ENCODE measurements at places on chromosomes 3 and 15.

DNA sequence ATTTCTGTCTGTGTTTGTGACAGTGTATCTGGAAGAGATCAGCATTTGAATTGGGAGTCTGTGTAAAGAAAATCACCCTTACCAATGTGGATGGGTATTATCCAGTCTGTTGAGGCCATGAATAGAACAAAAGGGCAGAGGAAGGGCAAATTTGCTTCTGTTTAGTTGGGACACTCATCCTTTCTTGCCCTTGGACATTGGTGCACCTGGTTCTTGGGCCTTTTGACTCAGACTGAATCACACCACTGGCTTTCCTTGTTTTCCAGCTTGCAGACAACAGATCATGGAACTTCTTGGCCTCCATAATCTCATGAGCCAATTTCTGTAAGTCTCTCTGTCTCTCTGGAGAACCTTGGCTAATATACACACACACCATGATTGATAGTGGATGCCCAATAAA, 164.4 kb upstream of the SGO1 start:
- no peak overlapping the region for H3K27ac ChIP-seq
- H3K4me3 ChIP-seq: no peak overlapping the region
- no peaks in the 10 kb centered on the region for H3K4me1 ChIP-seq

DNA sequence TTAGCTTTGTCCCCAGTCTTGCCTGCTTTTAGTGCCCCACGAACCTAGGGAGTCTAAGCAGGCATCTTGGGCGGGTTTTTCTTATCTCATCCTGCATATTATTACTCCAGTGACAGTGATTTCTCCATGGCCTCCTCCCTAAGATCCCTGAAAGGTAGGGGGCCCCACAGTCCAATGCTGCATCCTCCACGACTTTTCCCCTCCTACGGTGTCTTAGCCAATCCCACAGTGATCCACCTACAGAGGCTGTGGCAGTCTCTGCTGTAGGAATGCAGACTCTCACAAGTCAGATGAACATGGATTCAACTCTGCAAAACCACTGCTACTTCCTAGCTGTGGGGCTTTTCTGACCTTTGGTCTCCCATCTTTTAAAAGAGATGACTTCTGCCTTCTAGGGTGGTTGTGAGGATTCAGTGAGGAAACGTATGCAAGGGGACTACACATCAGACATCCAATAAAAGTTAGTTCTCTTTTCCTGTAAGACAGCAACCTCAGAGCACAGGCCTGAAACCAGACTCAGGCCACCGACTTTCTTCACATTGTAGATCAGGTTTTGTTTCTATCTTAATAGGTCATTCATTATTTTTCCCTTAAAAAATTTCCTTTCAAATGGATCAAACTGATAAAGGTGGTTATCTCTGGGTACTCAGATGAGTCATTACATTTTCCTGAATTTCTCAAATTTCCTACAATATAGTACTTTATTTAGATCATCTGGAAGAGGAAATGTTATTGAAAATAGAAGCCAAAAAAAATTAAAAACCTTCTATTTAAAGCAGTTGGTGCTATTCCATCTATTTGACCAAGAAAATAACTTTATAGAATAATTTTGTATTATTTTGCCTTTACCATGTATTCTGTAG, 23.2 kb downstream of the ILDR1 start:
- no peaks in the 10 kb centered on the region for H3K4me1 ChIP-seq
- DNase-seq: no peak
- H3K27me3 ChIP-seq: no peaks in the 10 kb centered on the region
- no peaks in the 10 kb centered on the region for H3K36me3 ChIP-seq
- H3K27ac ChIP-seq: no peak overlapping the region

DNA sequence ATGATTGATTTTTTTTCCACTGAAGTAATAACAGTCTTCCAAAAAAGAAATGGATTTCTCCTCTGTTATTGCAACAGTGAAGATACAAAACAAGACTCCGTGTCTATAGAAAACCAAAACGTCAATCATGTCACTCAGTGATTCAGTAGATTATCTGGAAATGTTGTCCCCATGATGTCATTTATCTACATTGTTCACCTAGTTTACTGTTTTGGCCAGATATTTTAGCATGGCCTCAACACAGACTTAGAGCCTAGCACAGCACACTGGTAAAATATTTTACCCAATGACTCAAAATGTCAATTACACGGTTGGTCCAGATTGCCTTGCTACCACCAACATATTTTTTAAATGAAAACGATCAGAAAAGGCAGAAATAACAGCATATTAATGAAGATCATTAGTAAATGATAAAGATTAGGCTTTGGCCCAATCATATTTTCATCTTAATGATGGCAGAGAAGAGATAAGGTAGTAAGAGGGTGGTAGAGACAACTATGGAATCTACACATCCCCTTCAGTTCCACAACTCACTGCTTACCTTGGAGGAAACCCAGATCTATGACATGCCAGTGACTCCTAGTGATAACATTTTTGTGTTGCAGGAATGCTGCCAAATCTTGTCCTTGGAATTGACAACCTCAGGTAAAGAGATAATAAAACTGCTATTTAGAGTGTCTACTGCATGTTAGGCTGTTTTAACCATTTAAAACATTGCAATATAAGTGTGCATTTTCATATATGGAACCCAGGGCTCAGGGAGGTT, 347.7 kb upstream of the ARPP21 start:
- H3K27me3 ChIP-seq: no peaks in the 10 kb centered on the region
- DNase-seq: no peak
- no peak overlapping the region for H3K27ac ChIP-seq
- H3K4me1 ChIP-seq: no peaks in the 10 kb centered on the region

- no peaks in the 10 kb centered on the region for H3K36me3 ChIP-seq
- H3K4me1 ChIP-seq: peaks cover 11% of the 10 kb centered on the region
- H3K27me3 ChIP-seq: no peaks in the 10 kb centered on the region
Measured at GRCh38 chr3:52704611-52705437, 767 bp downstream of the GLT8D1 start.

GRCh38 chr3:101170062-101170771, 150.2 kb downstream of the IMPG2 start:
- no peak for DNase-seq
- no peak overlapping the region for H3K27ac ChIP-seq
- no peaks in the 10 kb centered on the region for H3K36me3 ChIP-seq
- no peaks in the 10 kb centered on the region for H3K27me3 ChIP-seq

GRCh38 chr3:153397794-153398193, 235.8 kb downstream of the RAP2B start:
- no peak overlapping the region for H3K4me3 ChIP-seq
- no peak overlapping the region for H3K27ac ChIP-seq
- no peaks in the 10 kb centered on the region for H3K27me3 ChIP-seq
- no peak for DNase-seq
- no peaks in the 10 kb centered on the region for H3K4me1 ChIP-seq

GRCh38 chr3:56914646-56915045, 112.9 kb upstream of the ARHGEF3 start:
- no peaks in the 10 kb centered on the region for H3K4me1 ChIP-seq
- H3K27me3 ChIP-seq: no peaks in the 10 kb centered on the region
- no peak overlapping the region for H3K4me3 ChIP-seq
- no peak overlapping the region for H3K27ac ChIP-seq
- no peak for DNase-seq

- no peak overlapping the region for H3K4me3 ChIP-seq
- DNase-seq: no peak
- no peak overlapping the region for H3K27ac ChIP-seq
- peaks cover 6% of the 10 kb centered on the region for H3K36me3 ChIP-seq
- no peaks in the 10 kb centered on the region for H3K27me3 ChIP-seq
Measured at GRCh38 chr3:125281381-125281780, 68.8 kb upstream of the SLC12A8 start.

GRCh38 chr3:50792568-50792967, 117.8 kb downstream of the DOCK3 start:
- no peak overlapping the region for H3K27ac ChIP-seq
- H3K27me3 ChIP-seq: no peaks in the 10 kb centered on the region
- no peak for DNase-seq
- H3K4me1 ChIP-seq: no peaks in the 10 kb centered on the region

- no peak for DNase-seq
- H3K36me3 ChIP-seq: no peaks in the 10 kb centered on the region
- H3K4me1 ChIP-seq: no peaks in the 10 kb centered on the region
- no peak overlapping the region for H3K27ac ChIP-seq
- H3K4me3 ChIP-seq: no peak overlapping the region
Measured at GRCh38 chr15:66917904-66918448, 147.4 kb upstream of the SMAD3 start.

DNA sequence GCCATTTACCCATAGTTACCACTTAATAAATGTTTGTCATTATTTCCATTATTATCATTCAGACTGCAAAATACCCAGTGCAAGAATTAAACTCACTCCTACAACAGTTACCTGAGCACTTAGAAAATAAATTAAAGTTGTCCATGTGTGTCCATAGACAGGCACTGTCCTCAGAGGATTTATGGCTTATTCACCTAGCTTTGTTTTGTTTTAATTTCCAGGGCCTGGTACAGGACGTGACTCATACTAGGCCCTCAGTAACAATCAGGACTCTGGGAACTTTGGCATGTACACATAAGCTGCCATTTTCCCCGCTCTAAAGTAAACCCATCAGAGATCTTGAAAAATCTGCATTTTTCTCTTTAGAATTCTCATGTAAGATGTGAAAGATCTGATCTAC, 458.5 kb upstream of the ARRDC4 start:
- no peak for DNase-seq
- no peak overlapping the region for H3K27ac ChIP-seq
- H3K4me1 ChIP-seq: no peaks in the 10 kb centered on the region
- no peaks in the 10 kb centered on the region for H3K27me3 ChIP-seq

GRCh38 chr3:45008117-45008516, 18.0 kb upstream of the CLEC3B start:
- no peak for DNase-seq
- H3K4me1 ChIP-seq: no peaks in the 10 kb centered on the region
- no peak overlapping the region for H3K4me3 ChIP-seq
- no peak overlapping the region for H3K27ac ChIP-seq

DNA sequence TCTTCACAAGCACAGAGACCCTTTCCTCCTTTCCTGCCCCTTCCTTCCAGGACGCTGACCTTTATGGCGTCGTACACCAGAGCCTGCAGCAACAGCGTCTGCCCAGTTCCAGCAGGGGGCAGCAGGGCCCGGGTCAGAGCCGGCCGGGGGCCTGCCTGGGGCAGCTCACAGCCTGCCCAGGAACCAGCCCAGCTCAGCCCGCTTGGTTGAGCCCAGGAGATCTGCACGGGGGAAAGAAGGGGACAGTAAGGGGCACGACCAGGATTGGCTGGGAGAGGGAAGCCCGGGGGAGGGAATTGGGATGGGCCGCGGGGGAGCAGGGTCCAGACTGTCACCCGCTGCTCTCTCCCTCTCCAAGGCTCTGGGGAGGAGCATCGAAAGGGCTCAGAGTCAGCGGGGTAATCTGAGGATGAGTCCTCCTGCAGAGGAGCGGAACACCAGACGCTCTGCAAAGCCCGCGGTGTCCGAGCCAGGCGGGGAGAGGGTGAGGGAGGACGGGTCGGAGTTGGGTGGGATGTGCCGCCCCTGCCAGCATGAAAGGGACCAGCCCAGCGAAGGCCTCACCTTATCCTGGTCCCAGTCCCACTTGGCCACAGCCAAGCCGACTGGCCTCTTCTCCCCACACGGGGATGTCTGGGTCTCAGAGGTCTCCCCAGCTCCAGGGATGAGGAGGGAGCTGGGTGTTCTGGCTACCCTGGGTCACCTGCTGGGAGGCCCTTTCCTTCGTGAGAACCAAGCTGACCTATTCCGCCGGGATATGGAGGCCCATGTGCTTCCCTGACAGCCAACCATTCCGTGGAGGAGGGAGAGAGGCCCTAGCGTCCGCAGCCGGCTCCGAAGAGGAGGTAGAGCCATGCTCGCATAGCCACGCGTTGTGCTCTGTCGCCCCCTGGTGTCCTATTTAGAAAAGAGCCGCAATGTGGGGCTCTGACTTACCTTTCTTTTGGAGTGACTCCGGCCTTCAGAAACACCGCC, 7.4 kb upstream of the IGDCC3 start:
- H3K27ac ChIP-seq: no peak overlapping the region
- no peaks in the 10 kb centered on the region for H3K27me3 ChIP-seq
- no peaks in the 10 kb centered on the region for H3K36me3 ChIP-seq
- no peaks in the 10 kb centered on the region for H3K4me1 ChIP-seq
- DNase-seq: peak; percentile 88
- H3K4me3 ChIP-seq: peak overlapping the region; percentile 20
